ENCODE measurements at places on chromosomes 16 and 17. TPM values are rescaled to one million over a fixed set of nuclear protein-coding genes. Genes with fewer than 3 reads are reported as not detected.

The COX6A2 gene
- total RNA-seq = not detected

The EFNB3 gene
- 14.5 TPM for total RNA-seq

The ABHD15 gene
- 2.8 TPM for total RNA-seq

The ACSM2A gene
- total RNA-seq = not detected

The PPP1R1B gene
- 15.2 TPM for total RNA-seq

The TBX21 gene
- total RNA-seq = 0.18 TPM

The KRT20 gene
- total RNA-seq = 0.21 TPM

- no peak for DNase-seq
These were observed 64.3 kb downstream of the IGF2BP1 start for GRCh38 chr17:49061524-49061943.

DNA sequence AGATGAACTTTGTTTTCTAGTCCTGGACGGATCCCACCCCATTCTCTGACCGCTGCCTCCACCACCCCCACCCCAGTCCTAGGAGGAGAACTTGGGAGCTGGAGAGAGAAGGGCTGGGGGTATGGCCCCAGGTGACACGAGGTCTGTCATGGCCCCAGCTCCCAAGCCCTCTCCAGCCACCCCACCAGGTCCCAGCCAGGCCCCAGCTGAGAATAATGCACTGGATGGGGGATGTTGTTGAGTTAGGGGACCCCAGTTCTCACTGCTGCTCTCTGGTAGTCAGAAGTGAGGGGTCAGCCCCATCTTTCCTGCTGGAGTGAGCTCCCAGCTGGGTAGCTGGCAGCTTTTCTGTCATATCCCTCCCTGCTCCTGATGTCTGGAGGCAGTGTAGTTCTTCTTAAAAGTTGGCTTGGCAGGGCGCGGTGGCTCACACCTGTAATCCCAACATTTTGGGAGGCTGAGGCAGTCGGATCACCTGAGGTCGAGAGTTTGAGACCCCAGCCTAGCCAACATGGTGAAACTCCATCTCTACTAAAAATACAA is 4.6 kb upstream of the COL1A1 start:
- DNase-seq = no peak

DNA sequence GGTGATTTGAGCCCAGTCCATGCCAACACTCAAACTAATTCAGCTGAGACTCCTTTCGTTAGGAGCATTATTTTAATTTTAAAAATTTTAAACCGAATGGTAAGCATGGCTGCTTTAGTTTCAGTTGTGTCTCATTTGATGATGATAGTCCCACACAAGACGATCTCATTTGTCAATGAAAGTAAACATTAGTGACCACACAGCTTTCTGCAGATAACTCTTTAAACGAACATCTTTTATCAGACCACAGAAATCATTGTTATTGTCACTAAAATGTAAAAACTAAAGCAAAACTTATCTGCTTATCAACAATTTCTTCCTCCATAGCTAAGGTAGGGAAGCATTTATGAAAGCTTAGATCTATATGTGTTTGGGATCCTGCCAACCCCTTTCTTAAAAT is 382.2 kb downstream of the ZFHX3 start:
- DNase-seq = no peak

- DNase-seq = no peak
These were observed 33.5 kb downstream of the SRL start for GRCh38 chr16:4208341-4208751.

- DNase-seq = no peak
These were observed 435.8 kb downstream of the HS3ST3B1 start for GRCh38 chr17:14736631-14737030.

GRCh38 chr17:37818689-37819088 is 73.8 kb upstream of the HNF1B start:
- no peak for DNase-seq

DNA sequence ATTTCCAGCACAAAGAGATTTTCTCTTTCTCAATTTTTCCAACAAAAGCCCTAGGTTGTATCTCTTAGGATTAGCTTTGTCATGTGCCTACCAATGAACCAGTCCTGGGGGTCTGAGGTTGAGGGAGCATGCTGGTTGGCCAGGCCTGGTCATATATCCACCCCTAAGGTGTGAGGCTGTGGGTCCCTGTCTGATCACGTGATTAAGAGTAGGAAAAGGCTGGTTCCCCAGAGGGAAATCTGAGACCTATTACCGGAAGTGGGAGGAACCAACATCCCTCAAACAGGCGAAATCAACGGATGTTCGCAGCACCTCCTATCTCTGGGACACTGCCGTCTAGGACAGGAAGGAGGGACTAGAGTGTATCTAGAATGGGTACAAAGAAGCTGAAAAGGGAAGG is 185.7 kb upstream of the IRX5 start:
- no peak for DNase-seq

DNA sequence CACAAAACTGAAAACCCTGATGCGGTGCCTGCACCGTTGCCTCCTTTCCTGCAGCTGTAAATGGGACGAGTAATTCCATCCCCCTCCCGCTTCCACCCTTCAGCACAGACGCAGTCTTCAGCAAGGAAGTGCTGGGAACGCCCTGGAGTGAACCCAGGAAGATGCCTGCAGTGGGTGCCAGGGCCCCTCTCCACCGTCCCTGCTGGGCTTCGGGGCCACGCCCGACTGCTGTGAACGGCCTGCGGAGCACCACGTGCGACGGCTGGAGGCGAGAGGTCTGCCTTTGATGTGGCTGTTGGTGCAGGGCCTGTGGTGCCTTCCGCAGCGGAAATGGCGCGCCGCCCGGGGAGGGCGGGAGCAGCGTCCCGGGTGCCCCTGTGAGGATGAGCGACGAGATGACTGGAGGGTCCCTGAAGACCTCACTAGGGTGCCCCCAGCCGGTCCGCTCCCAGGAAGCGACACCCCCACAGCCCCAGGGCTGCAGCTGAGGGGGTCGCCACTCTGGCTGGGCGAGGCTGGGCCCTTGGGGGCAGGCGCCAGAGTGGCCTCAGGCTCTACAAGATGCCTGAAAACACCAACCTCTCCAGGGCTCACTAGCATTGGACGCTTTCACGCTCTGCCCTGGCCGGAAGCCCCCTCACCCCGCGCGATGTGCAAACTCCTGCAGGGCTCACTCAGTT is 749 bp upstream of the MC1R start:
- DNase-seq = peak; percentile 40

DNA sequence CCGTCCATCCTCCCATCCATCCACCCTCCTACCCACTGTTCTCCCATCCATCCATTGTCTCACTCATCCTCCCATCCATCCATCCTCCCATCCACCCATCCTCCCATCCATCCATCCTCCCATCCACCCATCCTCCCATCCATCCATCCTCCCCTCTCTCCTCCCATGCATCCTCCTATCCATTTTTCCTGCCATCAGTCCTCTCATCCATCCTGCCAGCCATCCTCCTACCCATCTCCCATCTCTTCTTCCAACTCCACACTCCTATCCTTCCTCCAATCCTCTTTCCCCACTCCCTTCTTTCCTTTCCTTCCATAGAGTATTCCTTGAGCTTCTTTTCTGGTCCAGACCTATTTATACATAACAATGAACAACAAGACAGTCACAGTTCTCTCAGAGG is 12.1 kb downstream of the DRC7 start:
- DNase-seq = no peak

DNA sequence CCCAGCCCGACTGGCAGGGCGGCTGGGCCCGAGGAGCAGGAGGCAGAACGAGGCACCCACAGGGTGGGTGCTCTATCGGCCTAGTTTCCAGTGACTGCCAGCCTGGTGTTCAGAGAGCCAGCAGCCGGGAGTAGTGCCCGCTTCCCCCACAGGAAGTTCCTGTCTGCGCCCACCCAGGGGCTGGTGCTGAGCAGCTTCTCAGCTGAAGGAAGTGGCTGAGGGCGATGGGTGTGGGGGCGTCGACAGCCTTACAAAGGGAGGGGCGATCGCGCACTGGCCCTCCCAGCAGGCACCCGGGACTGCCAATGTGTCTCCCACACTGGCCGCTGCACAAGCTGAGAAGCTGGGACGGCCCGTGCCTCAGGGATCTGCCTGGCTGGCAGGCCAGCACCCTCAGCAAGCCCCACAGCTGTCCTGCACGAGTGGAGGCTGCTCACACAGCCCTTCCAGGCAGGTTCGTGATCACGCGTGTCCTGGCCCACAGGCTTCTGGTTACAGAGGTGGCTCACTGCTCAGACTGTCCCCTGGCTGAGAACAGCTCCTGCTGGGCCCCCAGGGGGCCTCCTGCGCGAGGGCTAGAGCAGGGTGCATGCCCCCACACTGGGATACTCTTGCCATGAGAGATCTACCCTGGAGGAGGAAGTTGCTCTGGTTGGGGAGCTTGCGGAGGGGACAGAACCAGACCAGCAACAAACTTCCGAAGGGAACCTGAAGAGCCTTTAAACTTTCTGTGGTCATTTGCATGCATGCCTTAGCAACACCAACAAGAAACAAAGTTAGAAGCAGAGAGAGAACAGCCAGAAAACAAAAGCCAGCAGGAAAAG is 2.5 kb downstream of the RNF166 start:
- no peak for DNase-seq

GRCh38 chr16:66274335-66275110 is 92.0 kb upstream of the CDH5 start:
- DNase-seq = no peak

- DNase-seq = no peak
These were observed 526.2 kb upstream of the CDH11 start for GRCh38 chr16:65648101-65648500.

- peak; percentile 43 for DNase-seq
These were observed 392 bp upstream of the ABHD15 start for GRCh38 chr17:29567304-29567553.

GRCh38 chr17:11467639-11468038 is 130.6 kb upstream of the DNAH9 start:
- DNase-seq = no peak

- DNase-seq = no peak
These were observed 24.3 kb upstream of the CDH15 start for GRCh38 chr16:89147085-89147817.

GRCh38 chr17:28811651-28812090 is 30.9 kb downstream of the FAM222B start:
- DNase-seq = no peak

GRCh38 chr16:63005356-63005755 is 969.1 kb upstream of the CDH8 start:
- no peak for DNase-seq
